ENCODE measurements at places on chromosomes 5 and 9.

- no peaks in the 10 kb centered on the region for H3K4me1 ChIP-seq
- no peaks in the 10 kb centered on the region for H3K27me3 ChIP-seq
- DNase-seq, result no peak
Observed at GRCh38 chr9:95018099-95018936, 291.8 kb downstream of the AOPEP start.

DNA sequence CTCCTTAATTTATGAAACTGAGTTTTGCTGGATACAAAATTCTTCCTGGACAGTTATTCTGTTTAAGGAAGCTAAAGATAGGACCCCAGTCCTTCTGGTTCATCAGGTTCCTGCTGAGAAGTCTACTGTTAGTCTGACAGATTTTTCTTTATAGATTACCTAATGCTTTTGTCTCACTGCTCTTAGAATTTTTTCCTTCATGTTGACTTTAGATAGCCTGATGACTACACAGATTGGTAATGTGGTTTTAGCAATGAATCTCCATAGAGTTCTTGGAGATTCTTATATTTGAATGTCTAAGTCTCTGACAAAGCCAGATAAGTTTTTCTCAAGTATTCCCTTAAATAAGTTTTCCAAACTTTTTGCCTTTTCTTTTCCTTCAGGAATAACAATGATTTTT lies 419.7 kb downstream of the CDH10 start:
- no peaks in the 10 kb centered on the region for H3K27me3 ChIP-seq
- DNase-seq, result no peak
- no peak overlapping the region for H3K27ac ChIP-seq
- no peaks in the 10 kb centered on the region for H3K36me3 ChIP-seq
- no peaks in the 10 kb centered on the region for H3K4me1 ChIP-seq

- no peak overlapping the region for H3K4me3 ChIP-seq
- no peaks in the 10 kb centered on the region for H3K4me1 ChIP-seq
- H3K27me3 ChIP-seq, result no peaks in the 10 kb centered on the region
- no peak overlapping the region for H3K27ac ChIP-seq
Observed at GRCh38 chr5:97163360-97163764, 19.7 kb downstream of the RIOK2 start.

DNA sequence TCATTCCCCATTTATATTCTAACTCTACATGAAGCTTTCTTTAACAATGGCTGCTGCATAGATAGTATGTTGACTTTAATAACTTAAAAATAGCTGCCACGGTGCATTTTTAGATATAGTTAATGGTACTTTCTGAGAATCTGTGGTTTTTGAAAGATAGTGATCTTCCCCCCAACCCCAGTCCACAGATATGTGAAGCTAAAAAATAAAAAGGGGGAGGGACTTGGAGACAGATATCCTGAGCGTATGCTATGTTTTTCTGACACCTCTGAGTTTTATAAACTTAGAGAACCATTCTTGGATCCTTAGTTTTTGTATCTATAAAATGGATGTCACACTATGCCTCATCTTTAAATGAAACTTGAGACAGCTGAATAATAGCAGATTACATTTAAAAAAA lies 120.5 kb downstream of the SNX18 start:
- peaks cover 6% of the 10 kb centered on the region for H3K4me1 ChIP-seq
- no peaks in the 10 kb centered on the region for H3K36me3 ChIP-seq
- DNase-seq, result no peak
- H3K27ac ChIP-seq, result no peak overlapping the region
- no peaks in the 10 kb centered on the region for H3K27me3 ChIP-seq
- no peak overlapping the region for H3K4me3 ChIP-seq

GRCh38 chr9:83449166-83449565 lies 89.0 kb downstream of the FRMD3 start:
- DNase-seq, result no peak
- no peaks in the 10 kb centered on the region for H3K36me3 ChIP-seq
- H3K27ac ChIP-seq, result no peak overlapping the region
- no peak overlapping the region for H3K4me3 ChIP-seq

GRCh38 chr5:173057062-173057924 lies 1.1 kb downstream of the CREBRF start:
- no peaks in the 10 kb centered on the region for H3K27me3 ChIP-seq
- no peaks in the 10 kb centered on the region for H3K4me1 ChIP-seq
- peak overlapping the region; percentile 94 for H3K4me3 ChIP-seq
- peak; percentile 99 for DNase-seq
- H3K27ac ChIP-seq, result no peak overlapping the region

DNA sequence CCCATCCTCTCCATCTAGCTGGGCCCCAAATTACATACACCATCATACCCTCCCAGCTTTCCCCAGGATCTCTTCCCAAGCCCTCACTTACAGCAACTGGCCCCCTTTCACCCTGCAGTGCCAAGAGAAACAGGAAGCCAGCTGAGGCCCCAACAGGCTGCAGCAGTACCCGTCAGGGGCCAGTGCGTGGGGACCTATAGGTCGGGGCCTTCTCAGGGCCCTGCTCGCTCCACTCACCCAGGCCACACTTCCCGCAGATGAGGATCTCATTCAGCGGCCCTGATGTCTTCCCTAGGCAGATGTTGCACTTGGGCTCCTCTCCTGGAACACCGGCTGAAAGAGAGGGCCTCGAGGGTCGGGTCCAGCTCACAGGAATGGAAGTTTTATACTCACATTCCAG lies 6.8 kb downstream of the PHF19 start:
- H3K27ac ChIP-seq, result no peak overlapping the region
- H3K36me3 ChIP-seq, result peaks cover 24% of the 10 kb centered on the region
- DNase-seq, result no peak
- H3K27me3 ChIP-seq, result no peaks in the 10 kb centered on the region
- H3K4me3 ChIP-seq, result no peak overlapping the region
- H3K4me1 ChIP-seq, result peaks cover 10% of the 10 kb centered on the region

- H3K27me3 ChIP-seq, result no peaks in the 10 kb centered on the region
- DNase-seq, result no peak
- no peaks in the 10 kb centered on the region for H3K36me3 ChIP-seq
- no peak overlapping the region for H3K4me3 ChIP-seq
- H3K4me1 ChIP-seq, result no peaks in the 10 kb centered on the region
Observed at GRCh38 chr9:27829621-27830020, 256.3 kb upstream of the C9orf72 start.

DNA sequence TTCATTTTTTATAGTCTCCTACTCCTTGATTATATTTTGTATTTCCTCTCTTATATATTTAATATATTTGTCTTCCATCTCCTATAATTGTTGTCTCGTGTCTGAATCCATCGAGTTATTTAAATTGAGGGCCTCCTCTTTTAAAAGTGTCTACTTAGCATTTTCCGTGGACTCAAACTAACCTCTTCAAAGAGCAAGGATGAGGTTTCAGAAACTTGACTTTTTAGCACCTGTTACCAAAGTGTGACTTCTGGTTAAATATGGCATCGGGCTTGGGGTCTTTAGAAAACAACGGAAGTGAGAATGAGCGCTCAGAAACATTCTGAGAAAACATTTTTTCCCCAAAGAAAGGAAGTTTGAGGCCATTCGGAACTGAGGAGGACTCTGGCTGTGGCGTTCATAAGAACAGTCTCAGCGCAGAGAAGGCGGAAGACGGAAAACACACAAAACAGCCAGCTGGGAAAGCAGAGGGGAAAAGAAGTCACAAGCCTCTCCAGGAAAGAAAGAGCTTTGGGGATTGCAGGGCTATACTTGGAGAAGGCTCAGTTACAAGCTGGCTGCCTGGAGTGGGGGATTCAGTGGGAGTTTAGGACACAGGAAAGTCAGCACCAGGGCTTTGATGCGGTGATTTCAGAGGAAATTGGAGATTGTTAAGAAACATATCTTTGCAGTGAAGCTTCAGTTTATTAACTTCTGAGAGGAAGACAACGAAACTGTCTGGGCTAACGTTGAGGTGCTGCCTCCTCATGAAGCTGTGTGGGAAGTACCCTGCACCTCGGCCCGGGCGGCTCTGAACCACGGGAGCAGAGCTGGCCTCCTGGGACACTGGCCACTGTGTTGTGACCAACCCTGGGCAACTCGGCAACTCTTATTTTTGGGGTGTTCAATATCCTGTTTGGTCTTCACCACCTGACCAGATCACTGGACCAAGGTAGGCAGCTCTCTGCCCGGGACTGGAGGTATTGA lies 25.1 kb upstream of the IRX2 start:
- H3K27me3 ChIP-seq, result no peaks in the 10 kb centered on the region
- H3K27ac ChIP-seq, result no peak overlapping the region
- no peak for DNase-seq
- H3K36me3 ChIP-seq, result no peaks in the 10 kb centered on the region
- H3K4me1 ChIP-seq, result peaks cover 10% of the 10 kb centered on the region
- no peak overlapping the region for H3K4me3 ChIP-seq

DNA sequence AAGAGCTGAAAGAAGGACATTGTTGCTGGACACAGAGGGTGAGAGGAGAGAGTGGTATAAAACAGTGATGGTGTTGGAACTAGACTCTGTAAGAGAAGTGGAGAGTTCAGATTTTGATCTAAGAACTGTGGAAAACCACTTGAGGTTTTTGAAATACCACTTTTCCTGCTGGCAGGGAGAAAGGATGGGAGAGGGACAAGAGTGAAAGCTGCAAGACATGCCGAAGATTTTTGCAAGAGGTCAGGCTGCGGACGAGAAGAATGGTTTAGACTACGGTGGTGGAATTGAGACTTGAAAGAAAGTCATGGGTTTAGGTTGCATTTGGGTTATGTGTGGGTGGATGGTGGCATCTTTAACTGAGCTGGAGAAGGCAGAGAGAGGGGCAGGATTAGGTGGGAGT lies 202.2 kb upstream of the RPS23 start:
- no peaks in the 10 kb centered on the region for H3K27me3 ChIP-seq
- no peaks in the 10 kb centered on the region for H3K4me1 ChIP-seq
- DNase-seq, result no peak
- no peak overlapping the region for H3K27ac ChIP-seq

- H3K4me3 ChIP-seq, result no peak overlapping the region
- no peak overlapping the region for H3K27ac ChIP-seq
- no peaks in the 10 kb centered on the region for H3K36me3 ChIP-seq
- no peaks in the 10 kb centered on the region for H3K27me3 ChIP-seq
Observed at GRCh38 chr5:4518903-4519672, 621.0 kb upstream of the ADAMTS16 start.

GRCh38 chr9:69649566-69650250 lies 22.5 kb downstream of the APBA1 start:
- no peak overlapping the region for H3K27ac ChIP-seq
- no peaks in the 10 kb centered on the region for H3K36me3 ChIP-seq
- H3K4me3 ChIP-seq, result no peak overlapping the region
- no peaks in the 10 kb centered on the region for H3K27me3 ChIP-seq
- no peaks in the 10 kb centered on the region for H3K4me1 ChIP-seq

GRCh38 chr9:135088348-135088978 lies 995 bp downstream of the OLFM1 start:
- no peaks in the 10 kb centered on the region for H3K4me1 ChIP-seq
- DNase-seq, result no peak
- H3K27ac ChIP-seq, result no peak overlapping the region
- peaks cover 14% of the 10 kb centered on the region for H3K36me3 ChIP-seq
- peak overlapping the region; percentile 67 for H3K4me3 ChIP-seq

GRCh38 chr5:10262121-10262774 lies 12.2 kb downstream of the CCT5 start:
- H3K4me3 ChIP-seq, result no peak overlapping the region
- no peaks in the 10 kb centered on the region for H3K27me3 ChIP-seq
- no peak for DNase-seq

DNA sequence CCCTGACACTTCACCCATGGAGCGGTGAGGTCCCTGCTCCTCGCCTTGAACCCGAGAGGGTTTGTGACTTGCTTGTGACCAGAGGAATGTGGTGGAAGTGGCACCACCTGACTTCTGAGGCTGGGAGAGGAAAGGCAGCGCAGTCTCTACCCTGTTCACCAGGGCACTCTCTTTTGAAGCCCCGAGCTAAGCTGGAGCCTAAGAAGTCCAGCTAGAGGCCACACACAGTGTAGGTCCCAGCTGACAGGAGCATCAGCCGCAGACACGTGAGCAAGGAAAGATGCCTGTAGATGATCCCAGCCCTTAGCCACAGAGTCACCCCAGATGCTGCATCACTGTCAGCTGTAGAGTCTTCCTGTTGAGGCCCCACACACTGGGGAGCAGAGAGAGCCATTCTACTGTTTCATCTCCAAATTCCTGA lies 1.7 kb upstream of the ANGPTL2 start:
- no peaks in the 10 kb centered on the region for H3K4me1 ChIP-seq
- no peaks in the 10 kb centered on the region for H3K27me3 ChIP-seq
- H3K36me3 ChIP-seq, result peaks cover 10% of the 10 kb centered on the region
- H3K4me3 ChIP-seq, result no peak overlapping the region
- no peak for DNase-seq

GRCh38 chr5:168426007-168426863 lies 60.0 kb upstream of the RARS1 start:
- no peak overlapping the region for H3K27ac ChIP-seq
- peaks cover 29% of the 10 kb centered on the region for H3K36me3 ChIP-seq
- no peak overlapping the region for H3K4me3 ChIP-seq
- H3K4me1 ChIP-seq, result no peaks in the 10 kb centered on the region
- H3K27me3 ChIP-seq, result no peaks in the 10 kb centered on the region

- H3K27me3 ChIP-seq, result no peaks in the 10 kb centered on the region
- H3K4me3 ChIP-seq, result no peak overlapping the region
- no peaks in the 10 kb centered on the region for H3K4me1 ChIP-seq
- no peak for DNase-seq
Observed at GRCh38 chr5:10724781-10725507, 36.1 kb downstream of the DAP start.

GRCh38 chr5:110846398-110847001 lies 107.7 kb downstream of the SLC25A46 start:
- H3K4me1 ChIP-seq, result no peaks in the 10 kb centered on the region
- no peak overlapping the region for H3K4me3 ChIP-seq
- no peaks in the 10 kb centered on the region for H3K27me3 ChIP-seq
- DNase-seq, result no peak
- no peak overlapping the region for H3K27ac ChIP-seq

DNA sequence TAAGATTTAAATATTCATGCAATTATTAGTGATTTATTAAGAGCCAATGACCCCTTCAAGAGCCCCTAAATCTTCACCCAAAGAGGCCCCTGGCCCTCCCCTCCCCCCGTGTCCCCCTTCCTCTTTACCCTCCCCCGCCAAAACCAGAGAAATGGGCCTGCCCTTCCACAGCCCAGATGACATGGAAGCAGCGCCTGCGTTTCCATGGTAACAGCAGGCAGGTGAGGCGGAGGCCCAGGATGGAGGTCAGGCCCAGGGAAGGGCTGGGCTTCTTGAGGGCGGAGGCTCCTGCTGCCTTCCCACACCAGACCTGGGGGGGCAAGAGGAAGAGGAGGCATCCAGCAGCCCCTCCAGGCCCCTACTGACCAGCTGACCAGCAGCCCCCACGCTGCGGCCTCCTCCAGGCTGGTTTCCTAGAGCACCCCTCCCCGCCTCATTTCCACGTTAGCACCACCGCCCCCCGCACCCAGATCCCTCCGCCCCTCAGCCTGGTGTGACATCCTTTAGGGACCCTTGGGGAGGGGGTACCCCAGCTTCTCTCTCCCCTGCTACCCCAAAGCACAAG lies 37.4 kb downstream of the UNC5A start:
- no peaks in the 10 kb centered on the region for H3K36me3 ChIP-seq
- H3K27ac ChIP-seq, result no peak overlapping the region
